Motor neuron (in vitro differentiated cells): ENCODE measurements at places on chromosomes 6 and 20.

DNA sequence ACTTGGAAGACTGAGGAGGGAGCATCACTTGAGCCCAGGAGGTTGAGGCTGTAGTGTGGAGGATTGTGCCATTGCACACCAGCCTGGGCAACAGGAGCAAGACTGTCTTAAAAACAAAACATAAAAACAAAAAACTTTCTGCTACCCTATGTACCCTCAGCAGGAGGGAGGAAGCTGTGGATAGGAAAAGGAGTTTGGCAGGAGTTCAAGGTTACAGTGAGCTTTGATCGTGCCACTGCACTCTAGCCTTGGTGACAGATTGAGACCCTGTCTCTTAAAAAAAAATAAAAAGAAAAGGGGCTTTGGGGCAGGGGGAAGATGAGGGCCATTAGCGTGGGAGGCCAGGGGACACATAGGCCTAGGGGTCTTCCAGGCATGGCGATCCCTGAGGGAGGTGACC lies 135.7 kb downstream of the DHX35 start:
- ATAC-seq = no peak

- no peak for ATAC-seq
Measured at GRCh38 chr20:43323592-43323991, 133.9 kb upstream of the PTPRT start.

GRCh38 chr6:6600875-6601274 lies 12.4 kb downstream of the LY86 start:
- ATAC-seq = no peak

DNA sequence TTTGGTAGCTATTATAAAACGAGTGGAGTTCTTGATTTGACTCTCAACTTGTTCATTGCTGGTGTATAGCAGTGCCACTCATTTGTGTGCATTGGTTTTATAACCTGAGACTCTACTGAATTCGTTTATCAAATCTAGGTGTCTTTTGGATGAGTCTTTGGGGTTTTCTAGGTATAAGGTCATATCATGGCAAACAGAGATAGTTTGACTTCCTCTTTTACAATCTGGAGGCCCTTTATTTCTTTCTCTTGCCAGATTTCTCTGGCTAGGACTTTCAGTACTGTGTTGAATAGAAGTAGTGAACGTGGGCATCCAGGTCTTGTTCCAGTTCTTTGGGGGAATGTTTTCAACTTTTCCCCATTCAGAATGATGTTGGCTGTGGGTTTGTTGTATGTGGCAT lies 38.8 kb downstream of the SUMO4 start:
- ATAC-seq = no peak

DNA sequence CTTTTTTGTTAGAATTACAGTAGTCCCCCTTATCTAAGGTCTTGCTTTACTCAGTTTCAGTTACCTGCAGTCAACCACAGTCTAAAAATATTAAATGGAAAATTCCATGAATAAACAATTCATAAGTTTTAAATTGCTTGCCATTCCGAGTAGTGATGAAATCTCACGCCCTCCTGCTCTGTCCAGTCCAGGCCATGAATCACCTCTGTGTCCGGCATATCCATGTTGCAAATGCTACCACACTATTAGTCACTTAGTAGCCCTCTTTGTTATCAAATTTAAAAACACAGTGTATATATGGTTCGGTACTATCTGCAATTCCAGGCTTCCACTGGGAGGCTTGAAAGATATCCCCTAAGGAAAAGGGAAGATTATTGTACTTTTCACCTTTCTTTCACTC lies 164.6 kb upstream of the FAM83B start:
- no peak for ATAC-seq

- peak; percentile 21 for ATAC-seq
Measured at GRCh38 chr6:52420668-52421358, 671 bp downstream of the EFHC1 start.

DNA sequence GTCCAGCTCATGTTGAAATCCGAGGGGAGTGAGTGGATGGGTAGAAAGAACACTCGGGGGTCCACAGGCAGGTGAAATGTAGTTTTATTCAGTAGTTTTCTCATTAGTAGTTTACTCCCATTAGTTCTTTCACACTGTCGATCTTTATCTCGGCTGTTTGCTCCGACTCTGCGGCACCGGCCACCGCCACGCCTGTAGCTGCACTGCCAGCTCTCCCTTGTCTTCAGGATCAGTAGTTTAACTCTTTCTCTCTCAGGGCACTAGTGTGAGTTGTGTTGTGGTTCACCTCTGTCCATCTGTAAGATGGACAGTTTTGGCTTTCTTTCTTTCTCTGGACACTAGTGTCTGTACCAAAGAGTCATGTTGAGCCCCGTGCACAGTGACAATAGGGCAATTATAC lies 195.7 kb downstream of the LMBRD1 start:
- ATAC-seq = no peak

- peak; percentile 12 for ATAC-seq
Measured at GRCh38 chr6:112086744-112087135, 542 bp downstream of the TUBE1 start.

DNA sequence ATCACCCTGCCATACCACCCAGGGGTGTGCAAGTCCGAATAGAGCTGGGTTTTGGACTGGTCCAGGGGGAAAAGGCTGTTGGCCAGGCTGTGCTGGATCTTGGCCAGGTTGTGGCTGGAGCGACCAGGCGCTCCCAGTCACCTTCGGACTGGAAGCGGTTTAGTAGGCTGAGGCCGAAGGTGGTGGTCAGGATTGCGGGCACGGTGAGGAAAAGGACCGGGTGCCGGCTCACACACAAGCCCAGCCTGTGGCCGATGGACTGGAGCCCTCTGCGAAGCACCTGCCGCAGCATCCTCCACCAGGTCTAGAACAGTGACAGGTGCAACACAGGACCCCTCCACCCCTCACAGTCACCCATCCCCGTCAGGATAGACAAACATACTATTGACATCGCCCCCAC lies 590.6 kb upstream of the PTCHD4 start:
- ATAC-seq = no peak

DNA sequence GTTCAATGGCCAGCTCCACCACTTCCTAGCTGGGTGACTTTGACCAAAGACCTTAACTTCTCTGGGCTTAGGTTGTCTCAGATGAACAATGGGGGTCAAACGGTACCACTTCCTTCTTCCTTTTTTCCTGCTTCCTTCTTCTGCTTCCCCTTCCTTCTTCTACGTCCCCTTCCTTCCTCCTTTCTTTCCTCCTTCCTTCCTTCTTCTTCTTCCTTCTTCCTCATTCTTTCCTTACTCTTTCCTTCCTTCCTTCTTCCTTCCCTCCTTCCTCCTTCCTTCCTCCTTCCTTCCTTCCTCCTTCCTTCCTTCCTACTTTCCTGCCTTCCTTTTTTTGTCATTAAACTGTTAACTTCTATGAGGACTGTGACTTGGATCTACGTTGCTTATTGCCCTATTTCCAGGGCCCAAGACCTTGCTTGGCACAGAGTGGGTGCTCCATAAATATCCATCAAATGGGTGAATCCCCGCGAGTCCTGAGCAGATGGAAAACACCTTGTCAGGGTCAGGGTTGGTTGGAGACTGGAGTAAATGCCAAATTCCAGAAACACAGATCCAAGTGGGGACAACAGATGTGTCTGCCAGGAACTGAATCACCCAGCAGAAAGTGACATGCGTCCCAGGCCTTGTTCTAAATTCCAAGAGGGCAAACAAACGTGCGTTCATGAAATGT lies 243.3 kb downstream of the PREX1 start:
- no peak for ATAC-seq

- ATAC-seq = no peak
Measured at GRCh38 chr6:3151691-3152090, 5.7 kb downstream of the TUBB2A start.

GRCh38 chr20:44129911-44130718 lies 56.9 kb downstream of the JPH2 start:
- ATAC-seq = no peak

DNA sequence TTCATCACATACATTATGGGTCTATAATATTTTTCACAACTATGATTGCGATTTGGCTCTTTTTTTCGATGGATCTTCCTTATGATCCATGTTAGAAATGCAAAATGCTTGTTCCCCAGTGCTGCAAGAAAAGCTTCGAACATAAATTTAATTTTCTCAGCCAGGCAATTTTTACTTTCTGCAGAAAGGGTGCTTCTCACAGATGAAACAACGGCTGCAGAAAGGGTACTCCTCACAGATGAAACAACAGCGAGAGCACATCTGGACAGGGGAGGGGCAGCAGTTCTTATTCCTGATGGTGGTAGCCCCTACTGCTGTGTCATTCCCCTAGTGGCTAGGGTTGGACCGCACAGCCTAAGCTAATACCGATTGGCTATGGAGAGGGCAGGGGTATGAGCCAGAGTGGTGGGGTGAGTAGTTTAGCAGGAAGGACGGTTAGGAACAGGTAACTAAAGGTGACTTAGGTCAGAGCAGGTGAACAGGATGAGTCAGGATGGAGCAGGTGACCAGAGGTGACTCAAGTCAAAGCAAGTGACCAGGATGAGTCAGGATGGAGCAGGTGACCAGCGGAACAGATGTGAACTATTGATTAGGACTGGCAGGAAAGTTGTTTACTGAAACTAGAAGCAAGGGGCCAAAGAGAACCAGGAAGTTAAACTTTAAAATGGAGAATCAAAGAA lies 13.4 kb upstream of the TREML4 start:
- ATAC-seq = no peak

DNA sequence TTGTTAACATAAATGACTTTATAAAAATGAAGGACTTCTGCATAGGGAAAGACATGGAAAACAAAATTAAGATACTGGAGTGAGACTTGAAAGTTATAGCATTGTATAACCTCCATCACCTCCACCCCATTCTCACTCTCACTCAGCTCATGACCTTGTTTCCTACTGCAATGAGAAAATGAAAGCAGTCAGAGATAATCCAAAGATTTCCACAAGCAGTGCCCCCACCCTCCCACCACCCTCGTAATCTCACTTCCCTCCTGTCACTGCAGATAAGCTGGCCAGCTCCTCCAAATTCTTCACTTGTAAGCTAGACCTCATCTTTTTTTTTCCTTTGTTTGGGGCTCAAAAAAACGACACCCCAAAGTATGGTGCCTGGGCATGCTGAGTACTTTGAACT lies 52.9 kb upstream of the PROKR2 start:
- no peak for ATAC-seq

DNA sequence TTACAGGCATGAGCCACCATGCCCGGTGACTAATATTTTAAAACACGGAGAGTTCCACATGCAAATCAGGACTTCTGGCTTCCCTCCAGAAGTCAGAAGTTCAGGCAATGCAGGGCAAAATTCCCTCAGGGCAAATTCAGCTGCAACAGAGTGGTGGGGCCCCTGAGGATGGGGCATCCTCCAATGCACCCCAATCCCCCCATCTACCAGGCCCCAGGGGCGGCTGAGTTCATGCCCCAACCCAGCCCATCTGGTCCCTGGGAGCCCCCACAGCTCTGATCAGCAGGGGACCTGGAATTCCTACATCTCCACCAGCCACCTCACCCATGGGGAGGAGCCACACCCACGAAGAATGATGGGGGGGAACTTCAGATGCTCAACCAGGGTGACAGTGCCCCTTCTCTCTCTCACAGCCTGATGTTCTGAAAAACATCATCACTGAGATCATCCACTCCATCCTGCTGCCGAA lies 22.6 kb downstream of the BPIFB1 start:
- no peak for ATAC-seq

GRCh38 chr6:88168362-88168761 lies 2.2 kb upstream of the CNR1 start:
- ATAC-seq = no peak

GRCh38 chr20:4192378-4193068 lies 177.2 kb upstream of the RNF24 start:
- no peak for ATAC-seq
